ENCODE measurements at places on chromosomes 3 and 15.

- no peak for DNase-seq
These were observed 1006.5 kb downstream of the TBL1XR1 start for GRCh38 chr3:176190755-176191154.

- no peak for DNase-seq
These were observed 241.7 kb upstream of the ICE2 start for GRCh38 chr15:60720493-60721256.

- DNase-seq: no peak
These were observed 47.2 kb upstream of the KLF13 start for GRCh38 chr15:31279221-31280045.

GRCh38 chr15:47796830-47797229 lies 79.5 kb downstream of the SEMA6D start:
- no peak for DNase-seq

DNA sequence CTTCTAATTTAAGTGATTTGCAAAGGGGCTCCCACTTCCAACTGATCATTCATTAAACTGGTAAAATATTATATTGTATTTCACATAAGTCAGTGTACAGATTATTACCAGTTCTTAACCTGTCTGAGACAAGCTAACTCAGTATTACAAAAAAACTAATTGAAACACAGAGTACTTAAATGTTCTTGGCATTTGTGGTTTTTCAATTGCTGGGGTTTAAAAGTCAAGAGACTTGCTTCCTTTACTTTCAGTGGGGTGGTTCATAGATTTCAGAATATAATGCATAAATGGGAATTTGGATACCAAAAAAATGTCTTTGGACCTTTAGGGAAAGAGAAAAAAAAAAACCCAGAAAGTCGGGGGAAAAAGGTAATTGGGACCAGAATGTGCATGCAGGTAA lies 85.0 kb downstream of the ATP10A start:
- no peak for DNase-seq

GRCh38 chr3:178120367-178120766 lies 415.9 kb upstream of the KCNMB2 start:
- no peak for DNase-seq

- DNase-seq: no peak
These were observed 1.4 kb downstream of the PCCB start for GRCh38 chr3:136251511-136251910.

DNA sequence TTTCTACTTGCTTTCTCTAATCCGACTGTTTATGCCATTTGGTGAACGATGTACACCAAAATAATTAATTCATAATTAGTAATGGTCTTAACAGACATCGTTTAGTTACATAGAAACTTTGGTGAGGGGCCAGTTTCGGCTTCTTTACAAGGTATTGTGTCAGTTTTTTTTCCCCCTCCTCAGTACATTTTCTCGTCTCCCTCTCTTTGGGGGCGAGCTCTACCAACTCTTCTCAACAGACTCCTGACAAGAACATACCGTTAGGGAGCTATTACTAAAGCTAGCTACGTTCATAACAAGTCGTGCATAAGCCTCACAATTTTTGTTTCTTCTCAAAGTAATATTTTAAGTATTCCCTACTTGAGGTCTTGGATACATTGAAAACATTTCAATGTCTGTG lies 1.4 kb downstream of the U2SURP start:
- DNase-seq: no peak

DNA sequence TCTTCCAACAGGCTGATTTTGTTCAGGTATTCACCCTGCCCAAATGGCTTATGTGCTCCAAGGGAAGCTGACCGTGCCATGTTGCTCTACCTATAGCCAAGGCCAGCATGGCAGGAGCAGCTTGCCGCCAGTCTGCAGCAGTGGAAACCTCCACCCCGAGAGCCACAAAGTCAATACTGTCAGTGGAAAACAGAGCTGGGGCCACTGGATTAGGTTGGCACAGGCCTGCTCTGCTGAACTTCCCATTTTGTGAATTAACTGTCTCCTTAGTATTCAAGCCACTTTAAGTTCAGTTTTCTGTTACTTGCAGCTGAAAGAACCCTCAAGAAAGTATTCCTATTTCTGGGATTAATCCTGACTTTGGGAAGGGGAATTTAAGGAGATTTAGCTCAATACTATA lies 63.8 kb upstream of the XCR1 start:
- no peak for DNase-seq

DNA sequence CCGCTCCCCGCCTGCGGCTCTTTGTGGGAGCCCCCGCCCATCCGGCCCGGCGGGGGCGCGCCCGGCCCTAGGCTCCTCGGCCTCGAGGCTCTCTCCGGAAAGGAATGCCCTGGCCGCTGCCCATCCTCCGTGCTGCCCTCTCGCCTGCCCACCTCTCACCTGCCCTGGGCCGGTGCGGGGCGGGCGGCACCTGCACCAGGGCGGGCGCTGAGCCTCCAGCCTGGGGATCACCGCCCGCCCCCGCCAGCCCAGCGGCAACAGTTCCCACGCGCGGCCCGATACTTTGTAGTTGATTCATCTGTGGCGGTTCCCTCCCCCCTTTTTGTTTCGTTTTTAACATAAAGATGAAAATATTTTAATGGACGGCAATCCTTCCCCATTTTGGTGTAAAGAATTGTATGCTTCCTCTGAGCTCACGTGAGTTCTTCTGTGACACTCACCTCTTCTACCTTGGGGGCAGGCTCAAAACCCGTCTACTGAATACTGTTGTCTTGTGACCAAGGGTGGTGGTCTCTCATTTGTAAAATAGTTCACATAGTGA lies 1.9 kb downstream of the KLF13 start:
- DNase-seq: no peak

GRCh38 chr3:71461749-71462483 lies 121.6 kb downstream of the FOXP1 start:
- DNase-seq: no peak

GRCh38 chr15:85710340-85710842 lies 84.3 kb downstream of the KLHL25 start:
- no peak for DNase-seq

GRCh38 chr3:110886222-110886893 lies 185.3 kb upstream of the NECTIN3 start:
- DNase-seq: no peak

GRCh38 chr3:189794518-189794917 lies 163.3 kb downstream of the TP63 start:
- no peak for DNase-seq

- DNase-seq: no peak
These were observed 47.7 kb upstream of the HERC1 start for GRCh38 chr15:63881431-63881830.

- DNase-seq: no peak
These were observed 48.4 kb upstream of the IP6K2 start for GRCh38 chr3:48765376-48765775.

DNA sequence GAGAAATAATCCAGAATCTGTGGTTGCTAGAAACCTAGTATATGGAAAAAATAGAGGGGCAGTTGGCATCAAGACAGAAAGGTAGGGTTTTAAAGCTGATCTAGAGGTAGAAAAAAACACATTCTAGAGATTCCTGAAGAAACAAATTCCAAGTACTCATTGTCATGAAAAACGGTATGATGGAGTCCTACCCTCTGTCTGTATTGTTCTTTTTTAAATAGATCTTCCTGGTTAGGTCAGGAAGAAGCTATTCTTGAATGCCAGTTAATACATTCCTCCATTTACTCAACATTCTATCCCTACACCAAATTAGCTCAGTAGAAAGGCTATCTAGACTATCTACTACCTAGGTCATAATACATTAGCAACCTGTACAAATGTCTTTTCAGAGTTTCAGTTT lies 364.7 kb downstream of the FHIT start:
- DNase-seq: no peak

- peak; percentile 27 for DNase-seq
These were observed 61.9 kb upstream of the C3orf80 start for GRCh38 chr3:160163229-160163878.

GRCh38 chr3:13065727-13066126 lies 7.5 kb downstream of the IQSEC1 start:
- DNase-seq: no peak

DNA sequence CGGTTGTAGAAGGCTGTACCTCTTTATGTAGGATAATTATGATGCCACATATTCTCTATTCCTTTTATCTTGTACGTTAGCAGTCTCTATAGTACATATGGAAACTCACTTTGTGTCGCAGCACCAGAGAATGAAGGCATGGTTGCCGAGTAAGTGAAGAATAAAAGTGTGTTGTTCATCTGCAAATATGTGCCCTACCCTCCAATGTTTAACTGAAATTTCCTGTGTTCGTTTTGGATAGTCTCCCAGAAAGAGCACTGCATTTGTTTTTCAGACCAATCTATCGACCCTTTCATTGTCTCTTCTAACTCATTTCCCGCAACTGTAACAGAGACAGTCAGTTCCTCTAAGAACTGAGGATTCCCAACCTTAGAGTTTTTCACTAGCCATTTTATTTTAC lies 592.8 kb downstream of the TUSC7 start:
- no peak for DNase-seq

DNA sequence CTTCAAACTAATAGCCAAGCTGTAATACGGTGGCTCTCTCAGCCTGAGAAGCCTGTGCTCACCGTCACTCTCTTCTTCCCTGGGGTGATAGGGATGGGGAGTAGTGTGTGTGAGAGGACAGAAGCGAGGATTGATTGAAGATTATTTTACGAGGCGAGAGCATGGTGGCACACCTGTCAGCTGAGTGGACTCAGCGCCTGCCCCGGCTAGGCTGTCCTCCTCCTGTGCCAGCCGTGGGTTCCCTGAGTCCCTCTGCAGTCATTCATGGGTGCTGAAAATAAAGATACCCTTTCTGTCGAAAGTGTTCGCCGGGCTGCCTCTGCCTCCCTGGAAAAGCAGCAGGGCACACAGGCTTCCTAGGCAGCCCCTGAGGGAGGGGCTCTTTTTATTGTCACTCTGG lies 124.1 kb downstream of the PGPEP1L start:
- DNase-seq: no peak
